ENCODE measurements at places on chromosomes 2 and 18. TPM values are rescaled to one million over a fixed set of nuclear protein-coding genes. Genes with fewer than 3 reads are reported as not detected.

EGR4 gene
- total RNA-seq: not detected

BCL11A gene
- 10.9 TPM for total RNA-seq

- no peak for DNase-seq
Measured at GRCh38 chr2:11624893-11625292, 45.1 kb downstream of the NTSR2 start.

DNA sequence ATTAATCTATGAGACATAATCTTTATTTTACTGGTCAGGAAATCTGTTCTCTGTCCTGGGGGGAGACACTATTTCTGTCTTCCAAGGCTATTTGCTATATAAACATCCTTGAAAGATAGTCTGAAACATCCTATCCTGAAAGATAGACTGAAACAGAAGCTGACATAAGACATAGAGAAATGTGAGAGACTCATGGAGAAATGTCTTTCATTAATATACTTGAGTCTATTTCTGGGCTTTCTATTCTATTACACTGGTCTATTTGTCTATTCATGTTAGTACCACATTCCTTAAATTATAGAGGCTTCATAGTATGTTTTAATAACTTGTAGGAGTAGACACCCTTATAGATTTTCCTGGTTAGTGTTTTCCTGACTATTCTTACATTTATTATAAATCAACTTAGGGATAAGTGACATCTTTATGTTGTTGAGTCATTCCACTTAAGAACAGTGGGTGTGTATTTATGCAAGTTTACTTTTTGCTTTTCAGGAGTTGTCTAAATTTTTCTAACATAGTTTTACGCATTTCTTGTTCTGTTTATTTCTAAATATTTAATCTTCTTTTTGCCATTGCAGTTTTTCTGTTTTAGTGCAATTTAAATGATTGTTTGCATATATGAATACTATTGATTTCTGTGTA, 244.9 kb upstream of the ZSWIM2 start:
- DNase-seq: no peak

DNA sequence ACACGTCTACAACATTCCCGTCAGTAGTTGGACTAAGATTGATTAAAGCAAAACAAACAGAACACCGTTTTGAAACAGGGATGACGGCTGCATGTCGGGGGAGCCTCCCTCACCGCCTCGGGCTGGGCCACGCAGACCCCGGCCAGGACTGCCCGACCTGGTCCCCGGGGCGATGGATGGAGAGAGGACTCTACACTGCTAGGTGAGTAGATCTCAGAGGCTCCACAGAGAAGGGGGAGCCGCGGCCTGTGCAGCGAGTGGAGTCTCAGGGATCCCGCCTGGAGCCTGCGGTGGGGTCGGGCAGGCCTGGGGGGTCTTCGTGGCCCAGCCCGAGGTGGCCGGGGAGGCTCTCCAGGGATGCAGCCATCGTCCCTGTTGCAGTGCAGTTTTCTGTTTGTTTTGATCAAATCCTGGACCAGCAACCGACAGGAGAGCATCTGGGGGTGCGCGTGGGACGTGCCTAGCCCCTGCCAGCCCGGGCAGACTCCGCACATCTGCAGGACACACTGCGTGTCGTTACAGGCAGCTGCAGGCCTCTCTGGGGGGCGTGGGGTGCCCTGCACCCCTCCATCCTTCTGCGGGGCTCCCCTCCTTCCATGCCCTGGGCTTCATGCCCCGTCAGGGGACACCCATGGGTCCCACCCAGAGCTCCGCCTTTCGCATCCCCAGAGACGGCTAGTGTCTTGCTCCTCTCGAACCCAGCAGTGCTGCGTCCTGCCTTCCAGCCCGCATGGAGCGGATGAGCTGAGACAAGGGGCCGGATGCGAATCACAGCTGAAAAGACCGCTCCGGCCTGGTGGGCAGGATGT, 143.6 kb downstream of the RTP5 start:
- no peak for DNase-seq
